Thoracic aorta (tissue), 2 donors: ENCODE measurements at places on chromosomes 7 and 10. TPM values are rescaled to one million over a fixed set of nuclear protein-coding genes. Genes with fewer than 3 reads are reported as not detected.

GRCh38 chr10:3477683-3478082 lies 305.1 kb upstream of the PITRM1 start:
- no peaks in the 10 kb centered on the region for H3K36me3 ChIP-seq
- no peak overlapping the region for H3K27ac ChIP-seq

DNA sequence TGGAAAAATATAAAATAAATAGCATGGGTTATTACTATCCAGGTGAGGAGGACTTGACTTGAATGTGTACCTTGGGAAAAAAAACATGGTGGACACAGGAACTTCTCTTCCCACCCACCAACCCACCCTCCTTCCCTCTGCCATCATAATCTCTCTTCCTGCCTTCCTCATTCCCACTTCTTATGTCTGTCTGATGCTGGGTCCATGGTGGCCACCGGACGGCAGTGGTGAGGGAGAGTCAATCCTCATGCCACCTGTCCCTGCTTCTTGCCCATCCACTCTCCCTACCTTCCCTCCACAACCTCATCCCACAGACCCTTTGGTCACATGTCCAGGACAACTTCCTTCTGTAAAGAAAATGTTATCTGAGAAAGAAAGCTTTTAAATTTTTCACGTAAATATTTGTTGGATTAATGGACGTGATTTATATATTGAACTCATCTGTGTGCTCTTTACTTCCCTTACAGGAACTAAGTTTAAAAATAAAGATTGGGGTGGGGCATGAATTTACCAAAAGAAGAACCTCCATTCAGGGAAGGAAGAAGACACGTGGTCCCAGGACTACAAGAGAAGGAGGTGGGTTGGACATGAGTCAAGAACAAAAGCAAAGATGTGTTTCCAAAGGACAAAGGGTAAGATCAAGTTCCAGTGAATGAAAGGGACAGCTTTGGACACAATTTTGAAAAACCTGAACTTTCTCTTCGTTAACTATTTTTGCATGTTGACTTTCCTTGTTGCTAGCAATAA lies 104.5 kb downstream of the PIP4K2A start:
- no peak overlapping the region for H3K4me3 ChIP-seq
- H3K4me1 ChIP-seq, result peaks cover 4% of the 10 kb centered on the region
- H3K27me3 ChIP-seq, result no peaks in the 10 kb centered on the region
- H3K27ac ChIP-seq, result no peak overlapping the region
- peaks cover 9% of the 10 kb centered on the region for H3K36me3 ChIP-seq

DNA sequence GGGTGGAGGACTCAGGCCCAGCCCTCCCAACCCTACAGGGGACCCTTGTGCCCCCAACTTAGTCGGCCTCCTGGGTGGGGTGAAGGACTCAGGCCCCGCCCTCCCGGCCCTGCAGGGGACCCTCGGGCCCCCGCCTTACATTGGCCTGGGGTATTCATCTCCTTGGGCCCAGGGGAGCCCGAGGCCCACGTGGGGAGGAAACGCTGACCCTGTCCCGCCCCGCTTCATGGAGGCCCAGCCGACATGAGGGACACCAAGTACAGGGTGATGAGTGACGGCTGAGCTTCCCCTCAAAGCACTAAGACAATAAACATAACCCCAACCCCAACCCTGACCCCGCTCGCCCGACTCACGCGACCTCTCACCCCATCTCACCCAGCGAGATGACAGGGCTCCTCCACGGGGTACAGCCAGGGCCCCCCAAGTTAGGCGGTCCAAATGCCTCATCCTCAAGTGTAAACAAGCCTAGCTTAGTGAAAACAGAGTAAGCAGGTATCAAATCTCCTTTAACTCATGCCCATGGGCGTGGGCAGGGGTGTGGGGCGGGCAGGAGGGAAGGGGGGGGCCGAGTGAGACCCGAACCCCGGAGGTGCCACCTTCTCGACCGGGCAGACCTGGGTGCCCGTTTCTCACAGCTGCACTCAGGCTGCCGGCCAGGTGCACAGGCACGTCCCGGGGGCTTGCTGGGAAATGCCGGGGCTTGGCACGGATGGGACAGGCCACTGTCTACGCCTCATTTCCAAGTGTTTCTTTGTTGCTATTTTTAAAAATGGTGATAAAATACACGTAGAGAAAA lies 8.2 kb downstream of the CYP2W1 start:
- no peaks in the 10 kb centered on the region for H3K4me1 ChIP-seq
- no peak overlapping the region for H3K4me3 ChIP-seq
- no peaks in the 10 kb centered on the region for H3K36me3 ChIP-seq
- H3K27ac ChIP-seq, result no peak overlapping the region

GRCh38 chr7:30159698-30160143 lies 24.9 kb downstream of the MTURN start:
- H3K27me3 ChIP-seq, result no peaks in the 10 kb centered on the region
- no peak overlapping the region for H3K4me3 ChIP-seq
- H3K4me1 ChIP-seq, result peaks cover 8% of the 10 kb centered on the region
- H3K36me3 ChIP-seq, result no peaks in the 10 kb centered on the region
- peak overlapping the region; percentile 13 for H3K27ac ChIP-seq
- DNase-seq, result no peak

The GJC3 gene
- 2.6 TPM for total RNA-seq

DNA sequence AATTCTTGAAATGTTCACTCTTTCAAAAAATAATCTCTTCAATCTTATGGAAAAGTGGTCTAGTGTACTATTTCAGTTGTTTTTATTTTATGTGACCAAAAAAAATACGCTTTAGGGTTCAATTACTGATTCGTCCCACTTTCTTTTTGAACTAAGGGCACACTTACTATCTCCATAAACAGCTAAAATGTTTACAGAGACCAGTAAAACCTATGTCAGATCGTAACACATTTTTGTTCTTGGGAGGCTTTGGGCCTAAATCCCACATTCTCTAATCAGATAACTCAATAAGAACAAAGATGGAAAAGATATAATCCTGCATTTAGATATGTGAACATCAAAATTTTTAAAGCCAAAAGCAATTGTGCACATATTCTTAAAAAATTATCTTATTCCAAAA lies 29.8 kb upstream of the EPC1 start:
- no peaks in the 10 kb centered on the region for H3K36me3 ChIP-seq
- H3K4me1 ChIP-seq, result peaks cover 14% of the 10 kb centered on the region
- DNase-seq, result no peak
- no peaks in the 10 kb centered on the region for H3K27me3 ChIP-seq
- peak overlapping the region; percentile 99 for H3K4me3 ChIP-seq

The RPEL1 gene
- total RNA-seq, result not detected

GRCh38 chr10:7475939-7476338 lies 65.1 kb upstream of the SFMBT2 start:
- H3K27ac ChIP-seq, result no peak overlapping the region
- H3K4me3 ChIP-seq, result peak overlapping the region; percentile 7
- DNase-seq, result no peak
- H3K4me1 ChIP-seq, result peaks cover 10% of the 10 kb centered on the region
- no peaks in the 10 kb centered on the region for H3K36me3 ChIP-seq
- no peaks in the 10 kb centered on the region for H3K27me3 ChIP-seq

DNA sequence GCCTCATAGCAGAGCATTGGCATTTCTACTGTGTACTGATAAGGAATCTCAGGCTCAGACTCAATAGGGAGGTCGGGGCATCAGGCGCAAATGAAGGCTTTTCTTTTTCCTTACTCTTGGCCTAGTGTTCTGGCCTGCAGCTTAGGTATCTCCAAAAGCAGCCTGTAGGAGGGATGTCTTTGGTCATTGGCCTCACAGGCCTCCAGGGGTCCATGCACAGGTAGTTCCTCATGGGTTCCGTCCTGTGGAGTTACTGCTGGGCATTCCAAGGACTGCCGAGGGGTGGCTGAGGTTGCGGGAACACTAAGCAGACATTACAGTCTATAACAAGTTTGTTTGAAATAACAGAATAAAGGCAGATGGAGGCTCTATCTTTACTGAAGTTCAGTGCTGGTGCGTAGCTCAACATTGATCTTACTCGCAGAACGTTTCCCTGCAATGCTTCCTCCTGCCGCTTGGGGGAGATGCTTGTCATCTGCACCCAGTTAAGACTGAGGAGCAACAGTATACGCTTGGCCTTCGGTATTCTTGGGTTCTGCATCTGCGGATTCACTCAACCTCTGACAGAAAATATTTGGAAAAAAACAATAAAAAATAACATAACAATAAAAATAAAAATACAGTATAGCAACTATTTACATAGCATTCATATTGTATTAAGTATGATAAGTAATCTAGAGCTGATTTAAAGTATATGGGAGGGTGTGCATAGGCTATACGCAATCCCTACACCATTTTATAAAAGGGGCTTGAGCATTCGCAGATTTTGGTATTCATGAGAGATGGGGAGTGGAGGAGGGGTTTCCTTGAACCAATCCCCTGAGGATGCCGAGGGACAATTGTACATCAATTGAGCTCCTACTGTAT lies 58.9 kb downstream of the SH2D4B start:
- H3K27me3 ChIP-seq, result no peaks in the 10 kb centered on the region
- H3K36me3 ChIP-seq, result no peaks in the 10 kb centered on the region
- no peak for DNase-seq
- H3K27ac ChIP-seq, result no peak overlapping the region
- H3K4me3 ChIP-seq, result no peak overlapping the region
- H3K4me1 ChIP-seq, result no peaks in the 10 kb centered on the region
